ENCODE measurements at places on chromosomes 2 and 18.

GRCh38 chr2:40592218-40592617 is 140.3 kb upstream of the SLC8A1 start:
- no peak for DNase-seq

DNA sequence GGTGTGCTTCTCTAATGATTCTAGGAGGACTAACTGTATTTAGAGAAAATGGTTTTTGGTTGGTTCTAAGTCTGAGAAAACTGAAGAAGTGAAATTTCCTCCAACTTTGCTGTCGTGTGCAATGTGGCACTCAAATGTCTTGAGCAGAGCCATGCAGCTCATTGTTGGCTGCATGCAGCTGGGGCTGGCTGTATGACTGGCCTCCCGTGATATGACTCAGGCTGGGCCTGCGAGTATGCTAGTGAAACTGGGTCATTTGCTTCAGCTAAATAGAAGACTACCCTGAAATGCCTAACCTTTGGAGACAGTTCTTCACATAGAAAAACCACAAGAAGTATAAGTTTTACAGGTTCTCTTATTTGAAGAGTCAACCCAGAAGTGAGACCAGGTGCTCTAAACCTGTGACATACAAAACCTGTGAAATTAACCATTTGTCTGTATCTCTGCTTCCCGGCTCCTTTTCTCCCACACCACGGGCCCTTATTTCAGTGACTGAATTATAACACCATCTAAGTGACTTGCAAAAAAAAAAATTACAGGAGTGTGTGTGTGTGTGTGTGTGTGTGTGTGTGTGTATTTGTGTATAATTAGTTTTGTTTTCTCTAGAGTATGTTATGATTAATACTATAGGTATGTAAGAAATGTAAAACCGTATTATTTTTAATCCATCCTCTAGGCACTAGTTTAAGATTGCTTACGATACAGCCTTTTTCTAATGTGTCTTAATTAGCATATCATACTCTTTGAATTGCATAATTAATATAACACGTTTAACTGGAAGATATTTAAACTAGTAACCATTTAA is 15.9 kb downstream of the POLI start:
- DNase-seq = no peak

- DNase-seq = no peak
These were observed 38.0 kb downstream of the EVA1A start for GRCh38 chr2:75522543-75523312.

- DNase-seq = no peak
These were observed 149.6 kb upstream of the APCDD1 start for GRCh38 chr18:10304853-10305252.

DNA sequence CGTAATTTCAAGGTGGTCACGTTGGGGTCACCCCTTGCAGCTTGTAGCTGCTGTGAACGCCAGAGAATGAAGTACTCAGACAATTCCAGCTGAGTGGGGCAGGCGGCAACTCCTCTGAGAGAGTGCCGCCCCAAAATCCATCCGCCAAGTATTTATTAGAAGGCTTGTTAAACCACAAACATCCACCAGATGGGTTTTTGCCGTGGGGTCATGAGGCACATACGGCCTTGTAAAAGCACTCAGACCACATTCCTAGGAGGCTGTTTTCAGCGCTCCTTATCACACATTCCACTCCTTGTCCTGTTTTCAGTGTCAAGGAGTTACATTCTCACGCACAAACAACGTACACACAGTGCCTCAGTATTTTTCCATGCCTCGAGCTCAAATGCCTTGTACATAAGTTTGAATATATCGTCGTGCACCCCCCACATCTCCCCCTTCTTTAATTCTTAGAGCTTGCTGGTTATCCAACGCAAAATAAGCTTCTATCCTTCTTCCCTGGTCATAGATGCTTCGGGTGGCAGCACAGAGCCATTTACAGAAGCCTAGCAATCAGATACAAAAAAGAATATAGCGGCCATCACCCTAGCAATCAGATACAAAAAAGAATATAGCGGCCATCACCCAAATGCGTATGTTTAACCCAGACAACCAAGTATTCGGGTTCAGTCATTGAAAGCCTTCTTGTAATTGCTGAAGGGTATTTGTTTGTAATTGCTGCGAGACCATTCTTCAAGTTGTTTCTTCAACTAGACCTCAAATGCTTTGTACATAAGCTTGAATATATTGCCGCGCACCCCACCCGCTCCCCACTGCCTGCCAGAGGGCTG is 7.3 kb downstream of the ALPP start:
- no peak for DNase-seq

- no peak for DNase-seq
These were observed 65.8 kb upstream of the CRIM1 start for GRCh38 chr2:36289731-36290130.

DNA sequence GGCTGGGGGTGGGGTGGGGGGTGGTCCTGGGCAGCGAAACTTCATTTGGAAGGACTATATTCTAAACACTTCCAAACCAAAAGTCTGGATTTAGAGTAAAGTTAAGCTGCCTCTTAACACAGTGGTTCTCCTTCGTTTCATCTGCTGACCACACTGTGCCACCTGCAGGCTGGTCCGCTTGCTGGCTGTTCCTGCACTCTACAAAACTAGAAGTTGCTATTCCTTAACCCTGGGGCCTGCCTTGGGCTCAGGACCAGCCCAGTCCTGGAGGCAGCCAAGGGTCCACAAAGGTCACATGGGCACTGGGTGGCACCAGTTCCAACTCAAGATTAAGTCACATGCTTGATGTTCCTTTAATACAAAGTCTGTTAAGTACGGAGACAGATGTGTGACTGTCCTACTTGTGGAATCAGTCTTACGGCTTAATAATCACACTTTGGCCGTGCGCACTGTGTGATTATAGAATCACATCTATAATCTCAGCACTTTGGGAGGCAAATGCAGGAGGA is 195.4 kb downstream of the FAM210A start:
- DNase-seq = no peak

- DNase-seq = no peak
These were observed 5.2 kb upstream of the SPAST start for GRCh38 chr2:32058130-32058529.

DNA sequence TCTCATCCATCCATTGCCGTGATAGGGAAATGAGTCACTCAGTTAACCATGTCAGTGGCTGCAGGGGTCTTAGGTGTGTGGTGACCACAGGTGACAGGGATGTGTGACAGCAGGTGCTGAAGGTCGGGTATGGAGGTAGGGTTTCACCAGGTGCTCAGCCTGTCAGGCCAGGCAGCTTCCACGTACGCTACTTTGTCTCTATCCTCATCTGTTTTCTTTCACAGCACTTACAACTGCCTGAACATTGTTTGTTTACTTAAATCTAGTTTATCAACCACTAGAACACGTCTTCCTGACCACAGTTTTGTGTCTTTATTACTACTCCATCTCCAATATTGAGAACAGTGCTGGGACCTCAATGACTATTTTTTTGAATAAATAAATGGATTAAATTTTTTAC is 11.4 kb upstream of the UXS1 start:
- DNase-seq = no peak

GRCh38 chr2:196183528-196184231 is 12.3 kb upstream of the STK17B start:
- no peak for DNase-seq

DNA sequence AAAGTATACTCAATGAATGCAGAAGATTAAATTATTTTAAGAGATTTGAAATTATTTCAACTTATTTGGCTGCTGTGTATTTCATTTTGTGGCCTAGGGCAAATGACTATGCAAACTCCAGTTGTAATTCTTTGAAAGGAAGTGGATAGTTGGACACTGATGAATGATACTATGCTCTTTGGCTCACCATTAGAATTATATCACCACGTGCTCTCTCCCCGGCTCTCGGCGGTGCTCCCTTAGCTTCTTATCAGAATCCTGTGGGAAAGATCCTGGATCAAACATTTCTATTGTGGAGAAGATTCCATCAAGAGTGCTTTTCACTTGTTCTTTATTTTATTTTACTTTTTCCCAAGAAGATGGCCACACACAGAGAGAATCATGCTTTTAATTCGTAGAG is 55.2 kb downstream of the ADCYAP1 start:
- DNase-seq = no peak

DNA sequence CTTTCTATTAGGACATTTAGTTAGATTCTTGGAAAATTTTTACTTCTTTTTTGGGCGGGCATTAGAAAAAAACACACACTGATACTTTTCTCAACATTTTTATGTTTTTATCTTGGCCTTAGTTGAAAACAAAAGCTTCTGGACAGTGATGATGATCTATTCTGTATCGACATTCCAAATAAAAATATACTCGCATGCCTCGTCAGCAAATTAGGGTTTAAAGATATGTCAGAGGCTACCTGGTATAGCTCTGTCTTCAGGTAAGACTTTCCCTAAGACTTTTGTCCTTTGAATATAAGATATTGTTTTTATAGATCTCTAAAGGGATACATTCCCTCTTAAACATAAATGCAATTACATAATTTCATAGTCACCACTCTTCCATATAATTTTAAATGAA is 816.8 kb downstream of the LRP1B start:
- DNase-seq = no peak

- DNase-seq = no peak
These were observed 190.7 kb downstream of the NCKAP5 start for GRCh38 chr2:133377599-133377998.

GRCh38 chr18:26414901-26415440 is 133.4 kb downstream of the KCTD1 start:
- peak; percentile 96 for DNase-seq

DNA sequence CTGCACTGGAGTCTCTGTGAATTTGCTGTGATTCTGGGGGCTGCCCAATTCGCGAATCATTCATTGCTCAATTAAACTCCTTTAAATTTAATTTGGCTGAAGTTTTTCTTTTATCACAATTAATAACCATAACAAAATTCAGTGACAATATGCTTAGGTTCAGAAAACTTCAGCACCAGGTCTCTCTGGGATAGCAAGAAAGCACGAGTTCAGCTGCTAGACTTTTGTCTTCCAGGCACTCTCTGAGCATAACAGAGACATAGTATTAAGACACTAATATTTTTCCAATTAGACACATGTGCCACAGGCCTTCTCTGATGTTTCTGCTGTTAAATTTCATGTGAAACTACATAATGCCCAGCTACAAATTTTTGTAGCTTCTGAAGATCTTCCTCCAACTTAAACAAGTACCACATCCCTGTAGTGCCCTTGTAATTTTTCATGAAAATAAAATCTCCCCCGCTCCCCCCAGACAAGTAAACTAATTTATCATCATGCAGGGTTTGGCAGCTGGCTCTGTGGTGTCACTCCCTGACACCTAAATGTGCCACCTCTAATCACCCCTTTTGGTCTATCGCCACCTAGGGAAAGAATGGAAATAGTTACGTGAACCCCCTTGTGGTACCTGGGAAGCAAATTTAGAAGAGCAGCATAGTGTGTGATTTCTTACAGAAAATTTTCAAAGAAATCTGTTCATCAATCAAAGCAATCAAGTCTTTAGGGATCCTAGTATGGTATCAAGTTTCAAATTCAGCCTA is 94.1 kb downstream of the CSRNP3 start:
- DNase-seq = no peak

DNA sequence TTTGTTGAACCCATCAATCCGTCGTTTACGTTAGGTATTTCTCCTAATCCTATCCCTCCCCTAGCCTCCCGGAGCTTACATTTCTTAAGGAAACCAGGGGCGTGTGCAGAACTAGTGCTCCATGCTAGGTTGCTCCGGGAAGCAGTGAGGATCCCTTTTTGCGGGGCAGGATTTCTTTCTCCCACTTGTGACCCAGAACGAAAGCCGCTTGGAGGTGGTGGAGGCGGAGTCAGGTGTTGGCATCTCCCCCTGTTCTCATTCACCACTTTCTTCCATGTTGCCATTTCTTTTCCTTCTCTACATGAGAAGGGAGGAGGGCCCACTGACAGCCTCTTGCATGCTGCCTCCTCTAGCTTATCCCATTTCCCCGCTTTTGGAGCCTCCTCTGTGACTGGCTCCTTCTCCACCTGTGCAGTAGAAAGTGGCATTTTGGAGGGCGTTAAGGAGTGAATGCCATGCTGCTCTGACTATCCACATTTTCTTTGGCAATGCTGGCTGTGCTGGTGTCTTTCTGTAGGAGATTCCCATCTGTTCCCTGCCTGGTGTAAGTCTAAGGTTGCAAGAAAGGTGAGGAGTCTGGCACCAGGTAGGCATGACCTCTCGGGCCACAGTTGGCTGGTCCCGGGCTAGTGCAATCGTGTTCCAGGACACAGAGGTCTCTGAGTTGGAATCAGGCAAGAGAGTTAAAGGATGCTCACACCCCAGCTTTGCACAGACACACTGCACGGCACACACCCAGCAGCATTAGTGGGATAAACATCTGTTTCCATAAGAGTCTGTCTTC is 89.5 kb downstream of the ACKR3 start:
- DNase-seq = no peak

- DNase-seq = no peak
These were observed 635.5 kb upstream of the NETO1 start for GRCh38 chr18:73503326-73503725.

- DNase-seq = no peak
These were observed 83.4 kb downstream of the MYCN start for GRCh38 chr2:16023506-16024360.

DNA sequence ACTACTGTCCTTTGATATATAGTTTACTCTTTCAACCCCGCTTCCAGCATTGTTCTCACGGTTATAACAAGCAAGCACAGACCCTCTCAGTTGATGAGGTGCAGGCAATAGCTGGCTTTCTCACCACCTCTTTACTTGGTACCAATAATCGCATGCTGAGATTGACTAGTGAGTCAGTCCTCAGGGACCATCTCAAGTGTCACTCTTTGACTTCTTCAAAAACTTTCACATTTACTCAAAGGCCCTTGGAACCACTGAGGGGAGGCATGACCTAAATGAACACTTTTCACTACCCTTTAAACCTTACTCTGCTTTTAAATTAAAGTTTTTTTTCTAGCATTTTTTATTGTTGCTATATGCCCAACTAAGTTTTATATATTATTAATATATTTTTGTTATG is 101.8 kb downstream of the DAW1 start:
- no peak for DNase-seq

- DNase-seq = no peak
These were observed 22.3 kb upstream of the ORC2 start for GRCh38 chr2:200985799-200986198.

- peak; percentile 94 for DNase-seq
These were observed at the start of gene SNED1 for GRCh38 chr2:240997856-240998705. SNED1 (plus strand) TSS chr2:240998618; CDS start chr2:240998838, 220 bp downstream.

DNA sequence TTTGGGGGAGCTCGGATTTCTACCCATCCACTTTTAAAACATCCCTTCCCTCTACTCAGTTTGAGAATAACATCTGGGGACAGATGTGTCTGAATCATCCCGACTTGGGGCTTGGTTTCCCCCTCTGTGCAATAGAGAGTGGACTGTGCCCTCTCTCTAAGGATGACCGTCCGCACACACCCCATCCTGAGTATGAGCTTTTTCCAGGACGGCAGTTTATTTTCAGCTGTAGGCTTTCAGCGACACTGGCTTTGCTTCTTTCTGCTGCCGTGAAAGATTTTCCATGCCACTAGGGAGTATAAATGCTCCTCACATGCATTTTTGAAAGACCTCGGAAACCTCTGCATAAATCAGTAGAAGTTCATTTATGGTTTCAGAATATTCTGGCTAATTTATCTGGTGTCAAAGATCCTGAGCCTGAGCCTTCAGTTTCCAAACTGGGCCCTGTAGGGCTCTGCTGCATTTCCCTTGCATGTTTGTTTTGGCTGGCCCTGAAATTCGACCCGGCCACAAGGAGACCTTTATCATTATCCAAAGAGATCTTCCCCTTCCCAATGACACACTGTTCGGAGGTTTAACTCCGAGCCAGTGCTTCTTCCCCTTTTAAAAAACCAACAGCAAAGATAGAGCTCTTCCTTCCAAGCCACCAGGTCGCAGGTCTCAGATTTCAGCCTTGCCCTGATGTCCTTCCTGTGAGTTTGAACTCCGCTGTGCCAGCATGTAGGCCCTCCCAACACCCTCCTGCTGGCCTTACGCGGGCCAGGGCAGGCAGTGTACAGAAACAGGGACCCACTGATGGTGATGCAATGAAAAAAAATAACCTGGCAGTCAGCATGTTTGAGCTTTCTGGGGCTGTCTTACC is 53.3 kb downstream of the FECH start:
- DNase-seq = no peak
